ENCODE measurements at places on chromosomes 2 and 18.

DNA sequence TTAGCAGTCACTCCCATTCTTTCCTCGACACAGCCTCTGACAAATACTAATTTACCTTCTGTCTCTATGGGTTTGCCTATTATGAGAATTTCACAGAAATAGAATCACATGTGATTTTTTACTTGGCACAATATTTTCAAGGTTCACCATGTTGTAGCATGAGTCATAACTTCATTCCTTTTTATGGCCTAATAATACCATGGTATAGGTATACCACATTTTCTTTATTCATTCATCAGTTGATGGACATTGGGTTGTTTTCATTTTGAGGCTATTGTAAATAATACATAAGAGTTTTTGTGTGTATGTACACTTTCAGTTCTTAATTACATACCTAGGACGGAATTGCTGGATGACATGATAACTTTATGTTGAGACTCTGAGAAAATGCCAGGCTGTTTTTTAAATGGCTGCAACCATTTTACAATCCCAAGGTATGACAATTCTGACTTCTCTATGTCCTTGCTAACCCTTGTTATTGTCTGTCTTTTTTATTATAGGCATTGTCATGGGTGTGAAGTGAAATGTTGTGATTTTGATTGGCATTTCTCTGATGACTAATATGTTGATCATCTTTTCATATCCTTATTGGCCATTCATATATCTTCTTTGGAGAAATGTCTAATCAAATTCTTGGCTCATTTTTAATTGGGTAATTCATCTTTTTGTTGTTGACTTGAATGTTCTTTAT lies 87.9 kb downstream of the IRS1 start:
- no peak for DNase-seq

DNA sequence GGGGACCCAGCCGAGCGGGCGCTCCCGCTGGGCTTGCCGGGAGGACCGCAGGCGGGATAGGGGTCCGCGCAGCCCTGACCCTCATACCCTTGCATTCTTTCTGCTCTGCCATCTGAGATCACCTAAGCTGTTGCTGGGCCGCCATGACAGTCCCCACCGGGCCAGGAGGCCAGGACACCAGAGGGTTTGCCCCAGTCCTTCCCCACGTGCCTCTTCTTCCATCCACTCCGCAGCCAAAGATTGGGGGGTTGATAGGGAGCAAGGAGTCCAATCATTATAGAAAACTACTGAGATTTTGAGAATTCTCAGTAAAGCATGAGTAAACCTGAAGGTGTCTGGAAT lies 453 bp upstream of the GRB14 start:
- DNase-seq, result no peak

GRCh38 chr2:15931950-15932349 lies 8.4 kb upstream of the MYCN start:
- no peak for DNase-seq

- no peak for DNase-seq
These were observed 21.0 kb downstream of the C1D start for GRCh38 chr2:68041704-68042245.

- DNase-seq, result no peak
These were observed 319.8 kb downstream of the RND3 start for GRCh38 chr2:150167711-150168110.

DNA sequence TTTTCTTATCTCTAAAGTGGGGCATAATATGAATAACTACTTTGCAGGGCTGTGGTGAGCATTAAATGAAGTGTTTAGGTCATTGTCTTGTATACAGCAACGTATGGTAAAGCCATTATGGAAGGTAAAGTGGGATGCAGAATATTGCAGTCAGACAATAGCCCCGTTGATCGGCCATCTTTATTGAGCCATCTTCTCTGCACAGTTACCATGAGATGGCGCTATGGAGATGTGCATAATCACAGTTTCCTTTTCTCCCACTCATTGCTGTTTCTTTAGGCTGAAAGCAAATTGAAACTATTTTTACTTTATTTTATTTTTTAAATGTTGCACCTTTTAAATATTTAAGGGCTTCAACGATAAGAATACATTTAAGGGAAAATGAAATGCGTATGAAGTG lies 108.9 kb downstream of the THSD7B start:
- DNase-seq, result no peak

DNA sequence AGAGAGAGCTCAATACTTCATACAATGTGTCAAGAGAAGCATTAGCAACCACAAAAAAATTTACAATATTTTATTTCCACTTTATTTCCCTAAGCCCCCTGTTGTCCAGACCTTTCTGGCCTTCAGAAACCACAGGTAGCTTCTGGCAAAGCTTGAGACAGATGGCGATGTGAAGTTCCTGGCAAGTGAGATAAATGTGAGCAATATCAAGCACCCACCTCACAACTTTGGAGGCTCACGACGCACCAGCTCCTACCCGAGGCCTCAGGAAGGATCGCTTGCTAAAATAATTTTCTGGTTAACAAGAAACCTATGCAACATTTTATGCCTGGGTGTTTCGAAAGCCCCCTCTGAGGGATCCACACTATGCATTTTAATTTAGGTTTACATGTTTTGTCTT lies 158.1 kb upstream of the CHAC2 start:
- DNase-seq, result no peak

- no peak for DNase-seq
These were observed 3.0 kb upstream of the ASB1 start for GRCh38 chr2:238423561-238424312.

- DNase-seq, result peak; percentile 60
These were observed 2.1 kb downstream of the CTDP1 start for GRCh38 chr18:79681484-79682387.

- DNase-seq, result no peak
These were observed 361.2 kb downstream of the FSIP2 start for GRCh38 chr2:186099826-186100225.

GRCh38 chr2:157875641-157876065 lies 477 bp downstream of the ACVR1 start:
- DNase-seq, result no peak

DNA sequence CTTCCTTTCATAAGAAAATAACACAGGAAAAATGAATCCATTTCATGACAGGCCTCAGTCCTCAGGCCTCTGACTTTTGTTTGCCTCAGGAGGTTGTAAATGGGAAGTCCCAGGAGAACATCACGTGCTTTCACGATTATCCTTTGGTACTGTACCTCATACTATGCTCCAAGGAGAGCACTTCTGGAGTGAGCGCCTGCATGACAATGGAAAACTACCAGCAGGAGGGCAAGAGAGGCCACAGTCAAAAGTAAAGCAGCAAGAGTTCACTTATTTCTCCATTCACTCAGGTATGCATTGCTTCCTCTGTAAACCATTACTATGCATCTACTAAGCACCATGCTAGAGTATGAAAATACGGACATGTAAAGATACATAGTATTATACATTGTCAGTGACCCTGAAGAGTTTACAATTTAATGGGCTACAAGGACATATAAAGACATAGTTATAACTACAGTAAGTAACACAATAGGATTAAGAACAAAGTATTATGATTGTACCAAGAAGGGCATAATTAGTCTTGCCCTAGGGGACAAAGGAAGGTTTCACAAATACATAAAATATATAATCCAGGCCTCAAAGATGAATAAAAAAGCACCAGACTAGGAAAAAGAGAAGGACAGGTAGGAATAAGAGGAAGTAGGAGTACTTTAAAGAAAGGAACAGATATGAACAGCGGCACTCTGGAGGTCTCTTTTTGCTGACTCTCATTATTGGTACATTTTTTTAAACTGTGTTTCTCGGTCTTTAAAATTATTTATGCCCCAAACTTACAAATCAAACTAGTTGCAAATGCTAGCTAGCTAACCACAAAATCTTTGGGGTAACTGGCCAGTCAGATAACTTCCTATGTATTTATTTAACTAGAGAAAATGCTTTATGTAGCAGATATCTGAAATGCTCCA lies 806.7 kb downstream of the NRXN1 start:
- DNase-seq, result no peak

- no peak for DNase-seq
These were observed 2.3 kb downstream of the MEIS1 start for GRCh38 chr2:66437109-66437690.
